ENCODE measurements at places on chromosomes 16 and 17. TPM values are rescaled to one million over a fixed set of nuclear protein-coding genes. Genes with fewer than 3 reads are reported as not detected.

The TSR1 gene
- total RNA-seq: 20.9 TPM

The SERPINF2 gene
- 0.69 TPM for total RNA-seq

The CIBAR2 gene
- total RNA-seq: not detected

The GPR139 gene
- total RNA-seq: not detected

The CDH1 gene
- not detected for total RNA-seq

The NDRG4 gene
- total RNA-seq: 4.8 TPM

The FDXR gene
- total RNA-seq: 19.4 TPM

The CSH2 gene
- not detected for total RNA-seq

Measured in cardiac ventricle fibroblast (primary cell).